ENCODE measurements at places on chromosomes 6 and 20.
A peak's percentile ranks its signal among the peaks of the same experiment; 100 is the strongest.

- DNase-seq, result no peak
Measured at GRCh38 chr6:162358625-162359024, 368.9 kb downstream of the PRKN start.

- no peak for DNase-seq
Measured at GRCh38 chr6:111848262-111848812, 24.9 kb downstream of the FYN start.

GRCh38 chr6:157223511-157223910, 99.8 kb downstream of the TMEM242 start:
- no peak for DNase-seq

DNA sequence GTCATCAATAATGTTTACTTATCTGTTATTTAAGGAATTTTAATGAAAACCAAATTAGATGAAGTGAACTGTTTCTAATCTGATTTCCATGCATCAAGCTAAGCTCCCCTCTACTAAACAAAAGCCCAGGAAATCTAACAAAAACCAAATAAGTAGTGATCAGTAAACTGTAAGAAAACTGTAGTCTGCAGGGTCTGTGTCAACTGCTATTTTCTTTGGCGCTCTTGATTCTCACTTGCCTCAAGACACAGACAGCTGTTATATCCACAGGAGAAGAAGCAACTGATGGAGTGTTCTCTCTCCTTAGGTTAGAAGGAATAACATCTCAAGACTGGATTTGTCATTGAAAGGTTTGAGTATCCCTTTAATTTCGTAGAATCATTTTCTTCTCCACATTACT, 293.5 kb downstream of the PHF3 start:
- no peak for DNase-seq

DNA sequence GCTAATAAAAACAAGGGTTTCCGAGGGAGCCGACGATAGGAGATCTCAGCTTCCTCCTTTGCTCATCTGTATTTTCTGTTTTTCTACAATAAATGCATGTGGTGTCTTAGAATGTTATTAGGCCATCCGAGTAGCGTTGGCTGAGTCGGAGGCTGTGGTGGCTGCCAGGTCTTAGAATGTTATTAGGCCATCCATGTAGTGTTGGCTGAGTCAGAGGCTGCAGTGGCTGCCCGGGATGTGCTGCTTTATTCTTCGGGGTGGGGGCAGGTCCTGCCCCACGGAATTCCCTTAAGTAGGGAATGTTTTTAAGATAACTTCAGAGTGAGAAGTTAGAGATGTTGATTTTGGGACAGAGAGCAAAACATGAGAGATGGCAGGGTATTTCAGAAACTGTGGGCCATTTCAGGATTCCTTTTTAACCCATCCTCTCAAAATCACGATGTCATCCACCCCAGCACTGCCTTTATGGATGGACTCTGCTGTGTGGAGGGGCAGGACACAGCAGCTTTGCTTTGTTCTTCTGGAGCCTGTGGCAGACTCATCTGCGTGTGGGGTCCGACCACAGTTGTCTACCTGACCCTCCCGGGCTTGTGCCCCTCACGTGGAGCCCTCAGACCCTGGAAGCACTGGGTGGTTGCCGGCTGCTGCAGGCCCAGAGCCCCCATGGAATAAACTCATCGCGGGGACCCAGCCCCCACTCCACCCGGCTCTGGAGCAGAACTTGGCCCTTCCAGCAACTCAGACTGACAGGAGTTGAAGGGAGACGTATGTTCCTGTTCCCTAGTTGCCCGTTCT, 20.4 kb downstream of the OSBPL2 start:
- DNase-seq, result no peak

- no peak for DNase-seq
Measured at GRCh38 chr6:160945516-160946177, 45.9 kb upstream of the MAP3K4 start.

DNA sequence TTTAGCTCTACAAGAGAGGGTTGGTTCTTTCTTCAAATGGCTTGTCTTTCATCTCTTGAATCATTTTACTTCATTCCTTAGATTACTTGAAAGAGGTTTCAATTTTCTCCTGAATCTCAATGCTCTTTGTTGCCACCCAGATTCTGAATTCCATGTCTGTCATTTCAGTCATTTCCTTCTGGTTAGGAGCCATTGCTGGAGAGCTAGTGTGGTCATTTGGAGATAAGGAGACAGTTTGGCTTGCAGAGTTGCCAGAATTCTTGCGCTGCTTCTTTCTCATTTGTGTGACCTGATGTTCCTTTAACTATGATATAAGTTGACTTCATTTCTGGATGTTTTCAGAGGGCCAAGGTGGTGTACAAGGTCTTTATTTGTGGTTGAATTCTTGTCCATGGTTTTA, 157.8 kb downstream of the SLC22A3 start:
- no peak for DNase-seq

- no peak for DNase-seq
Measured at GRCh38 chr20:23298926-23299672, 51.5 kb upstream of the NXT1 start.

DNA sequence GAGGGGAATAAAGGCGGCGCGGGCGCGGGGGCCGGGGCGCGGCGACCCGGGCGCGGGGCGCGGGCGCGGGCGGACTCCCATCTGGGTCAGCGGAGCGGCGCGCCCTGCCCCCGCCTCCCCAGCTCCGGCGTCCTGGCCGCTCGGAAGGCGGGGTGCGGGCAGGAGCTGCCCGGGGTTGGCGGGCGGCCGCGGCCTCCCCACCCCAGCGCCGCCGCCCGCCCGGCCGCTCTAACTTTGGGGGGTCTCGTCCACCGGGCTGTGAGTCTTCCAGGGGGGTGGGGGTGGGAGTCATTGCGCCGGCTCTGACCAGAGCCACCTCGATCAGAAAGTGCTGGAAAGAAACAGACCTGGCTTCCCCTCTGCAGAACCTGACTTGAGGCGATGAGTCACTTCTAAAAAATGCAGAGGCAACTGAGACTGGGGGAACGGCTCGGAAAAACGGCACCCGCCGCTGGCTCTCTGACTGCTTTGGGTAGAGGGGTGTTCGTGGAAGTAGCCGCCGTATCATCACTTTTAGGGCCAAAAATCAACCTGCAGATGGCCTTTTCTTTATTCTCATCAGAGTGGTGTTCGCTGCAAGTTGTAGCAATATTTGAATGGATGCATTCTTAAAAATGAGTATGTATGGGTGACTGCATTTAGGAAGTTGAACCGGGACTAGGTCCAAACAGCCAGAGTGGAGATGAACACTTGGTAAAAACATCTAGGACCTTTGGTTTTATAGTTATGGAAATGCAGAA, 667 bp downstream of the CAP2 start:
- DNase-seq, result peak; percentile 29

DNA sequence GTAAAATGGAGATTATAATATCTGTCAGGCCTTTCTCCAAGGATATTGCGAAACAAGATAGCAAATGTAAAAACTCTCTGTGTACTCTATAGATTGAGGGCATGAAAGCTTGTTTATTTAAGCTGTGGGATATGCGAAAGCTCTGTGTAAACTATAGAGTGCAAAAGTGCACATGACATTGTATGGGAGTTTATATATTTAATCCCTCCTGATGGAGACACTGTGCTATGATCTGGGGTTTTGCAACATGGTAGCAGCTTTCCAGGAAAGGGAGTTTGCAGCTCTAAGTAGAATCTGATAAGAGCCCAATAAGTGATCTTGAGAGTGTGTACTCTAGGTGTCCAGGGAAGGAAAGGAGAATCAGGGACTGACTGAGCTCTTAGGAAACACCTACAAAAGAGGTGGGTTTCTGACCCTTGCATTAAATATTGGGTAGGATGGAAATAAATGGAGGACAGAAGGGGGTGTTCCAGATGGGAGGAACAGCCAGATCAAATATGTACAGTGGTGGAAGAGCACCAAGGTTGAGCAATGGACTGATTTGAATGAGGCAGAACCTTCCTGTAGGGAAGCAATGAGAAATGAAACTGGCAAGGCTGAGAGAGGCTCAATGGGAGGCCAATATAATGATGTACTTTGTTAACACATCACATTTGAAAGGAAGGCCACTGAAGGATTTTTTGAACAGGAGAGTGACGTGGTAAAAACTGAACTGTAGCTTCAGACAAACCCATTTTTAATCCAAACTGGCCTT, 450.1 kb downstream of the GJA1 start:
- DNase-seq, result no peak

- DNase-seq, result no peak
Measured at GRCh38 chr6:141134723-141135122, 998.0 kb upstream of the GJE1 start.

- no peak for DNase-seq
Measured at GRCh38 chr6:20952699-20953474, 418.6 kb downstream of the CDKAL1 start.

DNA sequence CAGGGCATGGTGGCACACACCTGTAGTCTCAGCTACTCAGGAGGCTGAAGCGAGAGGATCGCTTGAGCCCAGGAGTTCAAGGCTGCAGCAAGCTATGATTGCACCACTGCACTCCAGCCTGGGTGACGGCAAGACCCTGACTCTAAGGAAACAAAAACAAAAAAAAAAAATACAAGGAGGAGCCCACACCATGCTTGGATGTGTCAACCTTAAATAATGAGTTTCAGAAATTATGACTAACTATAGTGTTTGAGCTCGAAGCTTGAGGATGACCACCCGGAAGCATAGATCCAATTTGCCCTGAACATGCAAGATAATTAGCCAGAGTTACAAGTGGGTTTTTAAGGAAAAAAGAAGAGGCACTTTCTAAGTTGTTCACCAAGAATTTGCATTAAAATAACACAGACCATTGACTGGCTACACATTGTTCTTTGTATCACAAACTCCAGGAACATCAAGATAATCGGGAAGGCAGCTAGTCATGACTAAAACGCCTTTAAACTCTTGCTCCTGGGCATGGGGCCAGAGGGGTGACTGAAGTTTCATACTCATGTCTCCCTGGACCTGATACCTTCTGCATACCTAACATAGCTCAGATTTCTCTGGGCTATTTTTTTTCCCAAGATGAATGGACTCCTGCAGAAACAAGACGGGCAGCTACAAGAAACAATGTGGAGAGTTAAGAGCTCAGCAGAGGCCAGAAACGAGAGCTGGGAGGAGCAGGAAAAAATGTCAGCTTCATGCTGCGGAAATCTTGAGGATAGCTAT, 289.6 kb downstream of the PREX1 start:
- DNase-seq, result no peak

GRCh38 chr6:111609028-111609820, 3.5 kb upstream of the TRAF3IP2 start:
- DNase-seq, result no peak

- DNase-seq, result no peak
Measured at GRCh38 chr6:26383624-26384417, 913 bp downstream of the BTN2A2 start.

DNA sequence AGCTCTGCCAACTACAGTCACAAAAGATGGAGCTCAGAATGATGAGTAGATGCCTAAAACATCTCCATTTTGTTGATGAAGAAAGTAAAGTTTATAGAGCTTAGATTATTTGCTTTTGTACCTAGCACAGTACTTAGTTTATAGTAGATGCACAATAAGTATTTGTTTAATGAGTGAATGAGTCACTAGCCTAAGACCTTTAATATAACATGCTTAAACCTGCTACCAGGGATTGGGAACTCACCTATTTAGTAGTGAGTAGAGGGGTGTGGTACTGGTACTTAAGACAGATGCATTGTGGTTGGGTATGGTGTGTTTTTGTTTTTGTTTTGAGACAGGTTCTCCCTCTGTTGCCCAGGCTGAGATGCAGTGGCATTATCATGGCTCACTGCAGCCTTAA, 35.8 kb downstream of the TRIM38 start:
- no peak for DNase-seq

GRCh38 chr6:139659196-139659595, 284.7 kb upstream of the CITED2 start:
- DNase-seq, result no peak

- no peak for DNase-seq
Measured at GRCh38 chr6:149924206-149924932, 1.4 kb upstream of the RAET1G start.

DNA sequence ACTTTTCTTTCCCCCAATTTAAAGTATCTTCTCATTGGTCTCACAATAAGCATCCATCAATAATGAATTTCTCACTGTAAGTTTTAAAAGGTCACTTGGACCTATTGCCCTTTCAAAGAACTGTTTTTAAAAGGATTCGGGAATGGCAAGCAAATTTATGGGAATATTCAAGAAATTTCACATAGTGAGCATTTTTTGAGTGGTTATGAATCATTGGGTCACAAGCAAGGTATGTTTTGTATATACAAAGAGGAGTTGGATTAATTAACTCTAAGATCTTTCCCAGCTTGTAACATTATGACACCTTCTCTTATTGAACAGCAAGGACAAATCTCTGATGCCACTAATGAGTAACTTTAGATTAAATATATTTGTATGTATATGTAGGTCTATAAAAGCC, 165.0 kb downstream of the MOXD1 start:
- no peak for DNase-seq

- DNase-seq, result no peak
Measured at GRCh38 chr6:11480541-11480940, 57.0 kb upstream of the TMEM170B start.

DNA sequence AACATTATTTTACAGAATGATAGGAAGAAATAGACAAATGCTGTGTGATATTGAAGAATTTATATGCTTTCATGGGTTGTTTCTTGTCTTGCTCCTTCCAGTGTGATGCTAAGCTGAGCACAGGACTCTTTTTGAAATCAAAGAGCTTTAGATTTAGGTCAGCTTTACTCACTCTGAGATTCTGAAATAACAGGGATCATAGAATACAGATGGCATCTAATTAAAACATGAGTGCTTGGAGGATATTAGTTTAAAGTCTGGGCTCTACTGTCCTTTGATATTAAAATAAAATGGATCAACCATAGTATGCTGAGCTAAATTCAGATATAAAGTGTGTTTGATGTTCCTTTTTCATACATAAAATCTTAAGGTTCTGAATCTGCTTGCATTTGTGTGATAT, 29.6 kb downstream of the MLIP start:
- DNase-seq, result no peak

DNA sequence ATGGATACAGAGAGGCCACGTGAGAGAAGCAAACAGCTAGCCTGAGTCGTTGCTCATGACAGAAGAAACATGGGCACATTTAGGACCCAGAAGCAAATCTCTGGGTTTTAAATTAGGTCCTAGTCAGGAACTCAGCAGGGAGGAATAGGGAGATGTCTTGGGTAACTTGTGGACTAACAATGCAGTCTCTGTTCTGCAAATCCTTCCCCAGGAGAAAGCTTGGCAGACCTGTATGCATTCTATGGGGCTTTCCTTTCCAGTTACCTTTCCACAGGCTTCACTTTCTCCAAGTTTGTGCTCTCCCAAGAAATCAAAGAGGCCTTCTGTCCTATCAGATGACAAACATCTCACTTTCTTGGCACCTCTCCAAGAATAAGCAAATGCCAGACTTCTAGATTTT, 47.2 kb upstream of the PLCB4 start:
- DNase-seq, result no peak
